ENCODE measurements at places on chromosomes 12 and 14.
A peak's percentile ranks its signal among the peaks of the same experiment; 100 is the strongest.

- DNase-seq = no peak
These were observed 140.1 kb downstream of the ATP23 start for GRCh38 chr12:58081488-58081887.

DNA sequence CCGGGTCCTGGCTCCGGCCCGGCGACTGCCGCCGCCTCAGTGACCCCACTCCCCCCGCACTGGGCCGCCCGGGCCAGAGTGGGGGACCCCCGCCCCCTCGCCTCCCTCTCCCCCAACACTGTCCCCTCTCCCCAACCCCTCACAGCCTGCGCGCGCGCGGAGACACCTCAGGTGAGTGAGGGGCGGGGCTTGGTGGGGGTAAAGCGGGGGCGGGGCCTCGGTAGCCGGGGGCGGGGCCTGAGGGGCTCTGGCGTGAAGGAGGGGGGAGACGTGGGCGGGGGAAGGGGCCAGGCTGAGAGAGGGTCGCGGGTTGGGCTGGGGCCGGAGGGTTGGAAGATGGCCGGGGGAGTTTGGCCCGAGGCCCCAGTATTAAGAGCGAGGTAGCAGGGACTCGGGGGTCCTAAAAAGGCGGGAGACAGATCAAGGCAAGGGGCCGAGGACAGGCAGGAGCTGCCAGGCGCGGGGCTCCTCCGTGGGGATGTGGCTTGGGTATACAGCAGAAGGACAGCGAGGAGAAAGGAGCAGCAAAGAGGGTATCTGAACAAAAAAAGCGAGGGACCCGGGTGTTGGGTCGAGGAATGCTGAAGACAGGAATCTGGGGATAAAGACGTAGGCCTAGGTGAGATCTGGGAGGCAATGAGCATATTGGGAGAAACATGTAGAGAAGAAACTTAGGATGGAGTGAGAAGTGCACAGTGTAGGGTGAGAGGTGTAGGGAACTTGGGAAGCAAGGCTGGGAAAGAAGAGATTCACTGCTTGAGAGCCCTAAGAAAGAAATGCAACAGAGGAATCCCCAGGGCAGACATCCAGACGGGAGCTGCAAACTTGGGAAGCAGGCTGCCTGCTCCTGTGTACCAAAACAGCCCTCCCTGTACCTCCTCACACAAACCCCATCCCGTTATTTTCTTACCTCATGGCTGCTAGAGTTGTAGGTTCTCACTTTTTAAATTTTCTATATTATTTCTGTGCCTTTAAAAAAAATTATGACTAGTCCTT is 10.8 kb downstream of the SUOX start:
- peak; percentile 31 for DNase-seq

DNA sequence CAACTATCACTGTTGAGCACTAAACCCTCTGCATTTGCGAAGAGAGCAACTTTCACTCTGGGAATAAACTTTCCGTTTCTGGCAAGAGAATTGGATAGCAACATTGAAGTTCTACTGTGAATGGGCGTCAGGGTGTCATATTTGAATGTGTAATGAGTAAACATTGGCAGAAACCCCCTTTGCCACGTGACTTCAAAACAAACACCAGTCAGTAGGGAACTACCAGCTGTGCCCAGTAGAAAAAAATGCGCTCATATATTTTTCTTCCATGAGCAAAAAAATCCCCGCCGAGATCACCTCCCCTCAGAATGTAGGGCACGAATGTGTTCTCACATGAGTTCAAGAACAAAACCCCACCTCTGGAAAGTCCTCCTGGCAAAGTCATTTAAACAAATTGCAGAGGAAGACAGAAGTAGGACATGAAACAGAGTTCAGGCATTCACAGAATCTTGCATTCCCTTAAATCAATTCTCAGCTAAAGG is 80.6 kb downstream of the BTG1 start:
- DNase-seq = peak; percentile 48

DNA sequence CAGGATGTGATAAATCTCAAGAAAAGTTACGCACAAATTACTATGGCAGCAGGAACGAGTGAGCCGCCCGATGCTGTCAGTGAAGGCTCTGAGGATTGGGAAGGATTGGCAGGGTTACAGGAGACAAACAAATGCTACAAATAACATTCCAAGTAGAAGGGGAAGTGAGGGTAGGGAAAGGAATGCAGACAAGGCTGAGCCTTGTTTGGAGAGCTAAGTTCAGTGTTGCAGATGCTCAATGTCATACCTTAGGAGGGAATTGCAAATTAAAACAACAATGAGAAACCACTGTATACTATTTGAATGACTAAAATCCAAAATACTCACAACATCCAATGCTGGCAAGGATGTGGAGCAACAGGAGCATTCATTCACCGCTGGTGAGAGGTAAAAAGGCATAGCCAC is 1.3 kb downstream of the CLEC9A start:
- peak; percentile 97 for DNase-seq

GRCh38 chr12:4089121-4089606 is 184.4 kb upstream of the CCND2 start:
- DNase-seq = no peak

DNA sequence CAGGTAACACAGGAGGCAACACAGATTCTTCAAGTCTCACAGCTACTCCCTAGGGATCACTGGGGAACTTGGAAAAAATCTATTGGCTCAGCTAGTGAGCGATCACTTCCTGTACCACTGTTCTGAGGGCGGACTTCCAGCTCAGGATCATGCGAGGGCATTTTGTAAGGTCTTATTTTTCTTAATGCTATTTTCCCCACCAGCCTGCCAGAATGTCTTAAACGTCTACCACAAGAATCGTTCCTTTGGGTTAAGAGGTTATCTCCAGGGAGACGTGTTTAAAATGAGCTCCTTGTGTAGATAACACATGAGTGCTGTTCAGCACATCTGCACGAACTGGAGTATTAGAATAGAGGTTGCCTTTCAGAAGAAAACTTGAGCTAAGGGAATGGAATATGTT is 162.6 kb downstream of the ETNK1 start:
- no peak for DNase-seq

DNA sequence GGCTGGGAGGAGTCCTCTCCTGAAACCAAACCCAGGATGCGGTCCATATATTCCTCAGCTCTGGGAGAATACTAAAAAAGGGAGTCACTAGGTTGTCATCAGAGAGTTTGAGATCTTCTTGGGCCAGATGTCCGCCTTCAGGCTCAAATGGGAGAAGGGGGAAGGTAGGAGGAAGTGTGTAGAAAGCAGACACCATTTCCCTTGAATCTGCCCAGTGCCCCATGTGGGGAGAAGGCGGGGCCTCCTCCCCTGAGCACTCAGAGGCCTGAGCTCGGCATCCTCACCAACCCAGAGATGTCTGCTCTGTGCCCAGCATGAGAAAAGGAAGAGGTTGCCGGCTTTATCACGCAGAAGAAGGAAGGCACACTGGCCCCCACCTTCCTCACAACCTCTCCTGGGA is 37.3 kb downstream of the LTBP2 start:
- no peak for DNase-seq

- DNase-seq = no peak
These were observed 1.3 kb downstream of the NINJ2 start for GRCh38 chr12:661720-662486.

DNA sequence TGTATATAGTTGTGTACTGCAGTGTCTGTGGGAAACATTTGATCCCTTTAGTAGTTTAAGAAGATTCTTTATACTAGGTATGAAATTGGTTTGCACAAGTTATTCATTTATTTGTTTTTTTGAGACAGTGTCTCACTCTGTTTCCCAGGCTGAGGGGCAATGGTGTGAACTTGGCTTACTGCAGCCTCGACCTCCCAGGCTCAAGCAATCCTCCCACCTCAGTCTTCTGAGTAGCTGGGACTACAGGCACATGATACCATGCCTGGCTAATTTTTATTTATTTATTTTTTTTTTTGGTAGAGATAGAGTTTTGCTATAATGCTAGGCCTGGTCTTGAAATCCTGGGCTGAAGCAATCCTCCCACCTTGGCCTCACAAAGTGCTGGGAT is 209.4 kb downstream of the RASSF9 start:
- DNase-seq = no peak

DNA sequence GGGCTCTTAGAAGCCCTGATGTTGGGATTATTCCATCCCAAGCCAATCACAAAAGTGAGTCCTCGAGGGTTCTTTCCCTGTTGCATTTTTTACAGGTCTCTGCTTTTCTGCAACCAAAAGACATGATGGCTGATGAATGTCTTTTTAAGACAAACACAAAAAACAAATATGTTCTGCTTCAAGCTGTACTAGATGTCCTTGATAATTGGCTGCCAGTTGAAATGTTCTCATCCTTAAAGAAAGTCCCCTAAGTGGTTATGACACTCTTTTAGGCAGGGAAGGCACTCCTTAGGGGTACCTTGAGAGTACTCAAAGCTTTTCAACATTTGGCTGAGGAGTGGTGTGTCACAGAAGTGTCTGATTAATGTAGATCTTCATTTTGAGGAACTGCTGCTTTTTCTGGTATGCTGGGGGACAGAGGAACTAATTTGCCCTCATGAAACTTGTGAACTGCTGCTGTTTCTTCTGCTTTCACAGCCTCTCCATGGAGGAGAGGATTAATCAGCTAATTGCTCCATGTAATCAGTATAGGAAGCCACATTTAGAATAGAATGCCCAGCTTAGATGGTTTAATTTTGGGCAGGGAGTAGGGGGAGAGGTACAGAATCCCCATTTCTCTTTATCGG is 22.8 kb upstream of the IGF1 start:
- DNase-seq = no peak

DNA sequence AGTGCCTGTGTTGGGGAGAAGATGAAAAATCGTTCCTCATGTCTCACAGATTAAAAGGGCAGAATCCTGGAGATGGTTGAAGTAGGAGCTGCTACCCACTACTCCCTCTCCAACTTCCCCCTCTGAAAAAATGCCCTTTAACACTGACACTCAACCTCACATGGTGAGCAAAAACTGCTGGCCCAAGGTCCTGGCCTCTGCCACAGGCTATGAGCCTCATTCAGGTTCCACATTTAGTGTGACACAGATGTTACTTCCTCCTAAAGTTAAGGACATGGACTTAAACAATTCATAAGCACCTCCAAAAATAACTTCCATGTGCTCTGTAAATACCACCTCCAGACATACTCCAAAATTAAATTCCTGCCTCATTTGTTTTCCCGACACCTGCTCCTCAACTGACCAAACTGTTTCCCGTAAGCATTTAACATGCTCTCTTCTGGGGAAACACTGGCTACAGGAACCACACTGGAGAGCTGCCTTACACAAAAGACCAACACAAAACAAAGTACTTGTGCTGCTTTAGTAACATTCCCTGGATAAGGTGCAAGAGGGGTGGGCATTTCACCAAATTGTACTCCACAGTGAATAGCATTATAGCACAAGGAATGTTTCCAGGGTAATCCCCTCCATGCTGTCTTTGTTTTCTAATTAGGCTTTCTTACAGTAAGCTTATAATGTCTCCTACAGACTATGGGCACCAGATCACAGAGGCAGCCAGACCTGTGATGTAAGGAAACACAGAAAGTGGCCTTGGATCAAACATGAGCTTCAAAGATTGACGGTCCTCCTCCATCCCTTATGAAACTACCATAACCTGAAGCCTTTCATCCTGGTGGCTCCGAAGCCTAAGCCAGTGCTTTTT is 57.0 kb downstream of the PHLDA1 start:
- no peak for DNase-seq

- DNase-seq = no peak
These were observed 56.8 kb downstream of the SPPL3 start for GRCh38 chr12:120847392-120847791.

- no peak for DNase-seq
These were observed 259.0 kb upstream of the E2F7 start for GRCh38 chr12:77324416-77324762.

DNA sequence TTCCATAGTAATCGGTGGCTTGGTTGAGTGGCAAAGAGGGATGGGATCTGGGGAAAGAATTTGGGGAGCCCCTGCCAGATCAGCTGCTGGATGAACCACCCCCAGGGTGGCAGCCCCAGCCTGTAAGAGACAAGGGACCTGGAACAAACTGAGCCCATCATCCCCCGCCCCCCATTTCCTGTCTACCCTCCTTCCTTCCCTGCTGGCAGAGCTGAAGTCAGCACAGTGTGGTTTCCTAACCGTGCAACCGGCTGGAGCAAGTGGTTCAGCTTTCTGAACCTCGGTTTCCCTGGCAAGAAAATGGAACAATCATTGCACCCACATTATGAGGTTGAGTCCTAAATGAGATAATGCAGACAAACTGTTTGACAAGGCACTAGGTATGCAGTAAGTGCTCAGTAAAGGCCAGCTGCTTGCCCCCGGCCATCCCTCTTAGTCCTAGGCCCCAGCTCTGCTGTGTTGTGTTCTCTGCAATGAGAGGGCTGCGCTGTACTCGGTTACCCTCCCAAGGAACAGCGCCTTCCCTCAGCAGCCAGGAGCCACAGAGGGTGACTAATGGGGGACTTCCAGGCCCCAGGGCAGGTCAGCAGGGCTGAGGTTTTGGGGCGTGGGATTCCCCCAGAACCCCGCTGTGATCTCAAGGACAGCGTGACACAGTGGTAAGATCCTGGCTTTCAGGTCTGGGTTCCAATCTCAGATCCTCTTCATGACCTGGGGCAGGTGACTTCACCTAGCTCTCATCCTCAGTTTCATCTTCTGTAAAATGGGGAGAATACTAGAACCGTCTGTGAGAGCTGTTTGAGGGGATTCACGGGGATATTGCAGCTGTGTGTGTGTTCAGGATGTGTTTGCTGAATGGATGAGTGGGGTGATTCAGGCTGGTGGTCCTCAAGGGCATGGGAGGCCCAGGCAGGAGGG is 16.5 kb downstream of the SELPLG start:
- peak; percentile 49 for DNase-seq

DNA sequence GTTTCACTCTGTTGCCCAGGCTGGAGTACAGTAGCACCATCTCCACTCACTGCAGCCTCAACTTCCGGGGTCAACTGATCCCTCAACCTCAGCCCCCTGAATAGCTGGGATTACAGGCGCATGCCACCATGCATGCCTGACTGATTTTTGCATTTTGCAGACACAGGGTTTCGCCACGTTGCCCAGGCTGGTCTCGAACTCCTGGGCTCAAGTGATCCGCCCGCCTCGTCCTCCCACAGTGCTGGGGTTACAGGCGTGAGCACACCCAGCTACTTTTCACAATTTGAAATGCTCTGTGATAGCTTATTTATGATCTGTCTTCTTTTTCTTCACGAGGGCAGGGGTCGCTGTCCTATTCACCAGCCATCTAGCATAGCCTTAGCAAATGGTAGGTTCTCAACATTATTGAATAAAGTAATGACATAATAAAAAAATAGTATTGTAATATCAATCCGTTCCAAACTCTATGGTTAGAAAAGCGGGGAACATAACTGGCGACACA is 477 bp upstream of the DDX47 start:
- DNase-seq = no peak

GRCh38 chr12:55142669-55143565 is 16.7 kb downstream of the OR9K2 start:
- peak; percentile 31 for DNase-seq

Data from AG10803 (cell line).